Cerebellar nuclear complex (tissue), 1 donor: ENCODE measurements at places on chromosomes 3 and 15.

GRCh38 chr3:178428037-178428436, 108.2 kb upstream of the KCNMB2 start:
- no peak for DNase-seq

GRCh38 chr3:123150449-123151215, 51.1 kb upstream of the SEC22A start:
- DNase-seq: no peak

DNA sequence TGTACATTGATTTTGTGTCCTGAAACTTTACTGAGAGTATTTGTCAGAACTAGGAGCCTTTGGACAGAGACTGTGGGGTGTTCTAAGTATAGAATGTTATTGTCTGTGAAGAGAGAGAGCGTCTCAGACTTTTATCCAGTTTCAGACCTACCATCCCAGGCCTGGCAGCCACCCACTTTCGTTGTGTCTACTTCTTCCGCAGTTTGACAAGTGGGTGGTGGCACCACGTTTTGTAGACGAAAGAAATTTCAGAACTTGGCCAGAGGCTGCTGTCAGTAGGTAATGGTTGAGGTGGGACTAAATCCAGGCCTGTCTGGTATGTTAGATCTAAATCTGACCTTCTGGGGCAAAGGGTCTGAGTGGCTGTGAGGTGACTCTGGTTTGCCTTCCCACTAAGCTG, 13.4 kb upstream of the TRAK1 start:
- no peak for DNase-seq

GRCh38 chr3:61199843-61200242, 51.4 kb downstream of the FHIT start:
- no peak for DNase-seq

DNA sequence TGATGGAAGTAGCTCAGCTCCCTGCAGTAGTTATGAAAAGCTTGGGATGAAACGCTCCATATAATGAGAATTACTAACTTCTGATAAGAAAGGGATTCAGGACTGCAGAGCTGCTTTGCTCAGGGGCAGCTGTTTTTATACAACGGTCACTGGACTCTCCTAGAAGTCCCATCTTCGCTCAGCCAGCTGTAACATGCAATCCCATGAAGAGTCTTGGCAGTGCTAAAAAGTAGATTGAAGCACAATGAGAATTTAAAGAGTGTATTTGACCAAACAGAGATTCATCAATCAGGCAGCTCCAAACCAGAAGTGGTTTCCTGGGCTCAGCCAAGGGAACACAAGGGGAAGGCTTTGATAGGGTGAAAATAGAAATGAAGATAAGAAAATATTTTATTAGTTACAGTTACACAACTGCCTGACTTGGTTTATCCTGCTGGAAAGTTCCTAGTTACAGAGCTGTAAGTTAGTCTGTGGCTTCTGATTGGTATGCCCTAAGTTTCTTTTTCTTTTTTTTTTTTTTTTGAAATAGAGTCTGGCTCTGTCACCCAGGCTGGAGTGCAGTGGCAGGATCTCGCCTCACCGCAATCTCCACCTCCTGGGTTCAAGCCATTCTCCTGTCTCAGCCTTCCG, 24.1 kb downstream of the SIDT1 start:
- no peak for DNase-seq

- no peak for DNase-seq
Measured at GRCh38 chr15:41969851-41970431, 2.4 kb downstream of the EHD4 start.

GRCh38 chr3:184387174-184387714, 7.4 kb downstream of the CHRD start:
- no peak for DNase-seq

GRCh38 chr15:77966540-77967234, 110.8 kb downstream of the TBC1D2B start:
- no peak for DNase-seq

DNA sequence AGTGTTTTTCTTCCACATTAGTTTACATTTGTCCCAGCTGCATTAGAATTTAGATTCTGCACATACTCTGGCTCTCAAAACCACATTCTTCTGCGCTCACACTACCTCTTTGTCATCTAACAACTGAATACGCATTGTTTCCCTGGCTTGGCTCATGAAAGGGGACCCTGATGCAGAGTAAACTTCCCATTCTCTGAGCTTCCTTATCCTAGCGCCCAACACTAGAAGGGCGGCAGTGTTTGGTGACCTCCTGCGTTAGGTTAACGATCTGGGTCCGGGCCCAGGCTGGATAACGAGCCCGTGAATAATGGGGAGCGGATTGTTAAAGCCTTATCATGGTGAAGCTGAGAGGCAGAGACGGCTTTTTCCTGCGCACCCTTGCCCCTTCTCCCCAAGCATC, 63.9 kb downstream of the ETV5 start:
- no peak for DNase-seq
